CD4-positive, alpha-beta T cell treated with Interleukin-10 for 1 hour (primary cell): ENCODE measurements at places on chromosomes 7 and 10.

- no peak for DNase-seq
These were observed 100.4 kb upstream of the MACROH2A2 start for GRCh38 chr10:69952069-69952800.

DNA sequence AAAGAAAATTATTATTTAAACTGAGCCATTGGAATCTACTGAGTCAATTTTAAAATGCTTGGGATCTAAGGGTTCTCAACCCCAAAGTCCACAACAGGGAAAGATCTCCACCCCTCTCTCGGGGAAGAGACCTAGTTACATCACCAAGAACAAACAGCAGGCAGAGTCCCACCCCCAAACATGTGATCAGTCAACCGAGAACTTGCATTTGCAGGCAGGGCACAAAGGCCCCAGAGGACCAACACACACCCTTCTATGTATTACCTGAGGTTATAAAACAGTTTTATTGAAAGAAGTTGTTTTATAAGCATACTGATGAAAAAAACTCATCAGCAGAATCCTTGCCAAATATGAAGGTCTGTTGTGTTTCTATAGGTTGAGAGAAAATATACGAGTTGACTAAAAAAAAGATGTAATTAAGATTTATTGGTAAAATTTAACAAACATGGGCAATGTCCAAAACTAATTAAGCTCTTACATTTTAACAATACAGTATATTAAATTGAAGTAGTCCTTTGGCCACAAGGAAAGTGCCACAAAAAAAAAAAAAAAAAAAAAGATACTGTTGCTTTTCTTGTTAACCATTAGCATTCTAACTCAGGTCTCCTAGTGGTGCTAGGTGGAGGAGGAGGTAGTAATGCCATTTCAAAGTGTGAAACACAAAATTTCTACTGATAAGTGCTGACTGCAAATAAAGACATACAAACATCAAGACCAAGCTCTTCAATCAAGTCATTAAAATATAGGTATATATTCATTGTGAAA is 975 bp upstream of the USP54 start:
- DNase-seq: peak; percentile 30

GRCh38 chr10:133050371-133050770 is 37.4 kb upstream of the ADGRA1 start:
- no peak for DNase-seq

- DNase-seq: no peak
These were observed 55.4 kb upstream of the SEC61G start for GRCh38 chr7:54814401-54814800.

DNA sequence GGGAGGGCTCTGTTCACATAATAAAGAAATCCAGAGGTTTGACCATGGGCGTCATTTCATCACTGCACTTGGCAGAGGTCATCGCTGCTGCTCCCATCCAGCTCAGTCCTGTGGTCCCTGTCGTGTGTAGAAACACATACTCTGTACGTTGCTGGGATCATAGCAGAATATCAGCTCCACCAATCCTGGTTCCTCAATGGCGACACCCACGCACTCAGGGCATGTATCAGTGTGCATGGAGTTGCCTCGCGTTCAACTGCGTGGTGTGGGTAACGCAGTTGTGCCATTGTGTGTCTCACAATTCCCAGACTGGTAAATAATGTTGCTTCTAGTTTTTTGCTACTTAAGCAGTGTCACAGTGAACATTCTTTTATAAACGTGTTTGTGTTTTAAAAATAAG is 111.1 kb downstream of the LHPP start:
- no peak for DNase-seq

DNA sequence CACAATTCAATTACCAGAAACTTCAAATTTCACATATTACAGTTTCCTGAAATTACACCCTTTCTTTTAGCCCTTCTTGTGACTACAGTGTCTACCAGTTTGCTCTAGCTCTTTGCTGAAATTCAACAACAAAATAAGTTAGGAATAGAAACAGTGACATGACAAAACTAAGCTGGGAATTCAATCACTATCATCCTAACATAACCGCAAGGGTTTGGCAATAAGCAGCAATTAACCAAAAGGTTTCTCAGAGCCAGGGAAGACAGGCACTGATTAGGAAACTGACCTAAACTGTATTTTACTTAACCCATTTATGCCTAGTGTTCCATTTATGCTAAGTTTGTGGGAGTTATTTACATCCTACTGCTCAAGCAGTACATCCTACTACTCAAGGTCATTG is 31.3 kb downstream of the HIBADH start:
- no peak for DNase-seq

DNA sequence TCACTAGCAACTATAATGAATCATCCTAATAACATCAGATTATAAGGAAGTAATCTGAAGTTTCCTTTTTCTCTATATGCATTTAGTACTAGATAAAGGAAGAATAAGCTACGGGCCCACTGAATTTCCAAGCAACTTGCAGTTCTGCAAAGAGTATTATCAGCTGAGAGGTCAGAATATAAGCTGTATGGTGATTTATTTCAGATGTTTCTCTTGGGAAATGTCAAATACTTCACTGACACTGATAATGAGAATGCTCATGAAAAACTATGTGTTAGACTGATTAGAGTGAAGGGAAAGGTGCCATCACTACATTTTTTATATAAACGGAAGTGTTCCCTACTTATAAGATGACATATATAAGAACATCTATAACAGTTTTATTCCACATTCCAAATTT is 251.2 kb upstream of the HGF start:
- DNase-seq: no peak

GRCh38 chr10:88765816-88766215 is 6.0 kb downstream of the LIPN start:
- no peak for DNase-seq

- no peak for DNase-seq
These were observed 773.4 kb downstream of the CNTNAP2 start for GRCh38 chr7:146889806-146890555.

GRCh38 chr10:22333167-22333974 is 11.9 kb upstream of the SPAG6 start:
- DNase-seq: peak; percentile 60

DNA sequence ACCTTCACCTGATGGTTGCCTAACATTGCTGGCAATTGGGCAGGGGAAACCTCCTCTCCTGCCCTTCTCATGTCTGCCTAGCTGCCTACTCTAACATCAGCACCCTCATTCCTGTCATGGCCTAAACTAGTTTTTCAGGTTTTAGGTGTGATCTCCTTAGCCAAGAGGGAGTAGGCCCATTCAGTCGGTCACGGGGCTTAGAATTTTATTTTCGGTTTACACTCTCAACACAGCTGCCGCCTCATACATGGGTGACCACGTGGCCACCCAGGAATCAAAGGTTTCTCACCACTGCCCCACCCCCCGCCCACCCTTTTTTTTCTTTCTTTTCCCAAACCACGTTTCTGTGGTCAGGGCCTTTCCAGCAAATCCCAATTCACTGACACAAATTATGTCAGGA is 97.2 kb downstream of the RALA start:
- no peak for DNase-seq

- no peak for DNase-seq
These were observed 100.2 kb downstream of the AGMO start for GRCh38 chr7:15461576-15461975.

DNA sequence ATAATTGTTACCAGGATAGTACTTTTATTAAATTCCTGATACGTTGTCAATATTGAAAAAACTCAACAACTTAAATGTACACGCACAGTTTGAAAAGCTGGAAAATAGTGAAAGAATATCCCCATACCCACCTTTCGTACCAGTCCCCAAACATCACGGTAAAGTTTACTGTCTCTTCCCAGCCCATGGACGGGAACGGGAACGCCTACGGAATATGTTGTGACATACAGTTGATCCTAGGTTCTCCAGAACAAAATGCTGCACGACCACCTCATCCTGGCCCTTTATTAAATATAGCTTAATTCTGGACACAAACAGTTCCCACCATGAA is 527 bp upstream of the BCAP29 start:
- no peak for DNase-seq

GRCh38 chr7:108166687-108167086 is 36.5 kb upstream of the LAMB4 start:
- DNase-seq: no peak

DNA sequence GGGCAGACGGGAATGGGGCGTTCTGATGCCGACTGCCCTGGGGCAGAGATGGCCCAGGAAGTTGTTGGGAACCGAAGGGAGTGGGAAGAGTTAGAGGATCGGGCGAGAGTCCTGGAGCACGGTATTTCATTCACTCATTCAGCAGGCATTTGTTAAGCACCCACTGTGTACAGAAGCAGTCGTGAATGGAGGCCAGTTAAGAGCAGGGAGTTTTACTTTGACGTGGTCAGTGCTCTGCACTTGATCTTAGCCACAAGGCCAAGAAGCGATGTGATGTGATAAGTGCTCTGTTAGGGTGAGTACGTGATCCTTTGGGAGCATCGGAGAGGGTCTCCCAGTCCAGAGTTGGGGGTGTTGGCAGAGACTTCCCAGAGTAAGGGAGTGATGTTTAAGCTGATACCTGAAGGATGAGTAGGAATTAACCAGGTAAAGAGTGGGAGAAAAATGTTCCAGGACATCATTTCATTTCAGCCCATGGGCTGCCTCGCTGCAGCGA is 890 bp downstream of the ZFYVE27 start:
- DNase-seq: no peak

GRCh38 chr10:6721480-6721879 is 141.4 kb upstream of the PRKCQ start:
- DNase-seq: no peak

GRCh38 chr7:70595755-70596597 is 536.0 kb upstream of the GALNT17 start:
- DNase-seq: peak; percentile 0

- no peak for DNase-seq
These were observed 59.8 kb downstream of the GSDME start for GRCh38 chr7:24697416-24697815.

DNA sequence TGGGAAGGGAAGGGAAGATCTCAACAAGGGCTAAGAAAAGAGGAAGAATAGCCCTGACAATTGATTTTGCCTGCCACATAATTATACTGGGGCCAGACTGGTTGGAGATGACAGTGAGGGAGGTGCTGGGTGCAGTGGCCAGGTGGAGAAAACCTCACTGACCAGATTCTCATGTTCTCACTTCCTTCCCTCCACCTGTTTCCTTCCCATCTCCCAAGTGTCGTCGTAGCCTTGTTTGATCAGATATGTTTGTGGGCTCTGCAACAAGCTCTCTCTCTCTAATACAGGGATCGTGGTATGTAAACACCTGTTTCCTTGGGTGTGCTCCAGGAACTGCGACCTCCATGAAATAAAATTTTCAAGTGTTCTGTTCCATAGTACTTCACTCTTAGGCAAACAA is 60.2 kb downstream of the VCL start:
- no peak for DNase-seq

- DNase-seq: no peak
These were observed 56.6 kb downstream of the HSPA12A start for GRCh38 chr10:116685807-116686206.

DNA sequence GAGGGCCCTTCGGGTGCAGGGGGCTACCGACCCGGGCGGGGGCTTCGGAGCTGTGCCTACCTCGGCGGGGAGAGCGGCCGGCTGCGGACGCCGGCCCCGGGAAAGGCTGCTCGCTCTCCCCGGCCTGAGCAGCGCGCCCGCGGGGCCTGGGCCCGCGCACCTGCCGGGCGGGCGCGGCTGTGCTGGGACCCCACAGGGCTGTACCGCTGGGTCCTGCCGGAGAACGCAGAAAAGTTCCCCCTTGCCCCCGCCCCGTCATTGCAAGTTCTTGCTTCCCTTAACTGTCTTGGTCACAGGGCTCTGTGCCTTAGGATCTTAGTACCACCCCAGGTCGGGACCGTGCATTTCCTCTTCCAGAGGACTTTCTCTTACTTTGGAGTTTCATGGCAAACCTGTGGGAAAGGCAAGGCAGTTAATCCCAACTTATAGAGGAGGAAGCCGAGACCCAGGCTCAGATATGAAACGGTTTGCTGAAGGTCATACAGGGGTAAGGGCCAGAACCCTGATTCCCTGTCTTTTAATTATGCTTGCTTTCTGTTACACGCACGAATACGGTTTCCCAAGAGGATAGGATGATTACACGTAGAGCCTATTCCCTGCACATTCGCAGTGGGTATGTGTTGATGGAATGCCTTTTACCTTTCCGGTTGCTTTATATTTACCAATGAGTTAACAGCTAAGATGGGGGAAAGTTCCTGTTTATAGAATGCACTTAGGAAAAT is 652 bp downstream of the PCGF5 start:
- peak; percentile 21 for DNase-seq

GRCh38 chr10:128808921-128809440 is 658.1 kb upstream of the MGMT start:
- no peak for DNase-seq
